ENCODE measurements at places on chromosomes 11 and 22.

DNA sequence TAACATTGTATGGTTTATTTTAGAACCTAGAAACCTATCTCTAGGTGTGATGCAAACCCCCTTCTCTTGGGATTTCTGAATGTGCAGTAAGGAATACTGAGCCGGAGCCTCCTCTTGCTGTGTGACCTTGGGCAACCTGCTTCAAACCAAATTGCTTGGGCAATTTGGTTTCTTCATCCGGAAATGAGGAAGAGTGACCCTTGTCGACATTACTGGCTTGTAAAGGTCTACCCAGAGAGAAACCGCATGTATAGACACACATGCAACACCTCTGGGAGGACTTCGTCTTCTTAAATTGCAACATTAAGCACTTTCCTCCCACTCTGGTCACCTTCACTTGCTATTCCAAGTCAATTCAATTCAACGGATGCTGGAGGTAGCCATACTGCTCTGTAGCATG, 19.6 kb upstream of the TP53I11 start:
- no peak for DNase-seq

GRCh38 chr11:96413408-96413807, 23.6 kb downstream of the JRKL start:
- DNase-seq, result no peak

DNA sequence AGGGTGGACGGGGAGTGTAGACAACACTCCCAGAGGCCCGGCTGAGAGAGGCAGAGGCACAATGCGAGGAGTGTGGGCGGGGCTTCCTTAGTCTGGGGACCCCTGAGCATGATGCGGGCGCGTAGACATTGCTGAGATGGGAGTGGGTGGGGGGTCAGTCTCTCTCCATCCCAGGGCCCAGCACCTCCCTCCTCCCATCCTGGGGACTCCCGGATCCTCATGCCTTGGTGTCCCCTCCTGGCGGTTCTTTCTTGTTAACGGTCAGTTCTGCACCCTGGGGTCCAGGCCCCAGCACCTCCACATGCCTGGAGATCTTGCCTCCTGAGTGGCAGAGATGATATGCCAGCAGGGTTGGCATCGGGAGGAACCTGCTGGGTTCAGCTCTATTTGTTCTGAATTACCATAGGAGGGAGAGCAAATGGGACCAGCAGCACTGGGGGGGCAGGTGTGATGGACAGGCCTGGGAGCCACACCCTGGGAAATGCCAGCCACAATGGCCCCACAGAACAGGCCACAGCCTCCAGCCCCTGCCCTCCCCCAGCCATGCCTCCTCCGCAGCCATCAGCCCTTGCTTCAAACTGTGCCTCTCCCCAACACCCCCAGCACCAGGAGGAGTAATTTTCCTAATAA, 55.7 kb downstream of the RTL6 start:
- no peak for DNase-seq

DNA sequence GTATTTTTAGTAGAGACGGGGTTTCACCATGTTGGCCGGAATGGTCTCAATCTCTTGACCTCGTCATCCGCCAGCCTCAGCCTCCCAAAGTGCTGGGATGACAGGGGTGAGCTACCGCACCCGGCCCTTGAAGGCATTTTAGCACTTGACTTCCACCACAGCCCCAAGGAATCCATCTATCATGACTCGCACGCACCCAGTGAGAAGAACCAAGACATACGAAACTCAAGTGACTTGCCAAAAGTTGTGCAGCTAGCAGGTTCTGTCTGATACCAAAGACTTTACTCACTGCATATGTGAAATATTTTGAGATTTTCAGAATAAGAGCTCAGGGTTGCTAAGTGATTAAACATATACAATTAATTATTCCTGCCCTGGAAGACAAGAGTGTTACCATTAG, 21.0 kb downstream of the FLI1 start:
- DNase-seq, result no peak

GRCh38 chr11:83951521-83951920, 665.4 kb upstream of the CCDC90B start:
- no peak for DNase-seq

DNA sequence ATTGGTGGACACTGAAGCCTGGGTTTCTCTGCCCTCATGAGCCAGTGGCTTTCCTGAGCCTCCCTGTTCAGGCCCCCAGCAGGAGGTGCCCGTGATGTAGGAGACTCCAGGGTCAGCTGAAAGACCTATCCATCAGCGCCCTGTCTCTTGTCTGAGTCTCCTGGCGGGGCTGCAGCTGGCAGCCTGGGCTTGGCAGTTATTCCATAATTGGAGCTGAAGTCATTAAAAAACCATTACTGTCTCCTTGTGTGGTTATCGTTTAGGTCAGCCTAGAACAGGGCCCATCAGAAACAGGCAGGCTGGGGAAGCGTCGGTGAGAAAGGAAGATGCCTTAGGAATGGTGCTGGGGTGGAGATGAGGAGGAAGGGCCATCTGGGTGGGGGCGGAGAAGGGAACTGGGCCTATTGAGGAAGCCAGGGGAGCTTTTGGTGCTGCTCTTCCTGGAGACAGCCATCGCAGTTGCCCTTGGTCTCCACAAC, 5.0 kb downstream of the TUB start:
- no peak for DNase-seq

- no peak for DNase-seq
Measured at GRCh38 chr11:12430954-12431595, 53.7 kb downstream of the PARVA start.

DNA sequence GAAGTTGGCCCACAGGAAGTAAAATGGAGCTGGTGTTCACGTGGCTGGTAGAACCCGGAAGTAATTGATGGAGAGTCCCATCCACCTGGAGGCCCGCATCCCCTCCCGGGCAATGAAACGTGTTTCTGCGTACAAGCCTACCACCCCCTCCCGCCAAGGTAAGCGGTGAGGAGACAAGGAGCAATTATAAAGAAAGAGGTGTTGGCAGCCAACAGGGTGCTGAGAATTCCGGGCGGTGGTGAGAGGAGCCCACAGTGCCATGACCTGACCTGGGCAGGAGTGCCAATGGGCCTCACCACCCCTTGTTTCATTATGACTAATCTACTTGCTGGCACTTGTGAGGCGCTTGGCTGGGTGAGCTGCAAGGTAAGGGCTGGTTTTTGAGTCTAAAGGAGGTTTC, 83.8 kb upstream of the BID start:
- no peak for DNase-seq

GRCh38 chr11:8060801-8061554, 20.0 kb upstream of the TUB start:
- DNase-seq, result no peak

- no peak for DNase-seq
Measured at GRCh38 chr11:126793596-126793995, 207.0 kb downstream of the KIRREL3 start.

DNA sequence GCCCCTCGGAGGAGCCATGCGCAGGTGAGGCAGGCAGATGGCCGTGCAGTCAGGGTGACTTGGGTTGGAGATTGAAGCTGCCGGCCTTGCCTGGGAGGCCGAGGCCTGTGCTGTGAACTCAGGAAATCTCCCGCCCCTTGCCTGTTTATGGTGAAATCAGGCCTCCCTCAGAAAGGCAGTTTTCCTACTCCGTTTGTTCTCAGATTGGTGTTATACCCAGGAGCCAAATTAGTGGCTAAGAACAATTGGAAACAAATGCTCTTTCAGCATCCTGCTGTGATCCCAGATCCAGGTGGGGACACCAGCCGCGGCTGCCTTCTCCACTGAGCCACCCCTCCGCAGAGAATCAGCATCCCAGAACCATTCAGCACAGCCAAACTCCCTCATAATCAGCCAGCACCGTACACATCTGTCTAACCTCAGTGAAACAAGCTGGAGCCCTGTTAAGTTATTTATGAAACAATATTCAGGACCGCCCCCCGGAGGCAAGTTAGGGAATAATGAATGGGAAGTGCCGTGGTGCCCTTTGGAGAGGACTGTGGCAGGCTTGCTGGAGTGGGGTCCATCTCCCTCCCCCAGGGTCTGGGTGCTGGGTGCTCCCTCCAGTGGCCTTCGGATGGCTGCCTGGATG, 60.0 kb downstream of the PKNOX2 start:
- no peak for DNase-seq

DNA sequence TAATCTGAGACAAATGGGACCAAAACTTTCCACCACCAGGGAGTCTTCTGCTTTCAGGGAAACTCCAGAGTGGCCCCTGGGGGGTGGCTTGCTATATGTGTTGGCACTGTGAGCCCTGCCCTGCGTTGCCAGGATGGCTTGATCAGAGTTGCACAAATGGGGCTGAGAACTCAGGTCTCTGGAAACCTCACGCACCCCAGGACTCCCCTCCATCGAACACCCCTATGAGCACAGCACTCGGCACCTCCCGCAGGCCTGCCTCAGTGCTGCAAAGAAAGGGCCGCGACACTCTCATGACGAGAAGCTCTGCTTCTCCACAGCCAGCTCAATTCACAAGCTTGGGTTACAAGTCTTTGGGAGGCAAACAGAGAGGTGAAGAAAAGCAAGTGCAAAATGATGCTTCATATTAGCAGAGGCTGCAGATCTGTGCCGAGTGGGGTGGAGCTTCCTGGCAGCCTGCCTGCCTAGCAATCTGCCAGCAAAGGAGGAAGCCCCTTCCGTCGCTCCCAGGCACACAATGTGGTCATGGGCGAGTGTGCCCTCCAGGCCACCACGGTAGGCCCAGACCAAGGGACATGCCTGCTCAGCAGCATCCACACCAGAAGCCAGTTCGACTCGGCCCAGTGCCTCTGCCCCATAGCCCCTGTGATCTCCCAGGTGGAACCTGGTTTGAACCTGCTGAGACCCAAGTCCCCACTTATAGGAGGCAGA, 55.7 kb downstream of the MYH9 start:
- DNase-seq, result no peak

DNA sequence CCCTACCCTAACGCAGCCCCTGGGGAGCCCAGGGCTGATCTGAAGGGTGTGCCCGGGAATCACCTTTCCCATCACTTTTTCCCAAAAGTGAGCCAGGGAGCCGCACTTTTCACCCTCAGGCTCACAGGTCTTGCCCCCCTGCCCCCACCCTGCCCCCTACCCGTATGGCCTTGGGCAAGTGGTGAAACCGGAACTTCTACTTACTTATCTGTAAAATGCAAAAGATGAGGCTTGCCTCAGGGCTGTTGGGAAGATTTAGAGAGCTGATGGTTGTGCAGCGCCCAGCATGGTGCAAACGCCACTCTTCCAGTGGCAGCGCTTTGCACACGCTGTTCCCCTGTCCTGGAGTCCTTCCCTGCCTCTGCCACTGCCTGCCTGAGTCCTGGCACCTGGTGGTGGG, 8.0 kb downstream of the SYT12 start:
- no peak for DNase-seq
